ENCODE measurements at places on chromosomes 12 and 14. TPM values are rescaled to one million over a fixed set of nuclear protein-coding genes. Genes with fewer than 3 reads are reported as not detected.

Gene KERA
- not detected for total RNA-seq

Gene MYH6
- not detected for total RNA-seq

Gene SLC17A8
- total RNA-seq: not detected

Gene ARL1
- total RNA-seq: 54.0 TPM

Gene KRT83
- not detected for total RNA-seq

Gene ATG14
- total RNA-seq: 4.5 TPM

Gene SLC38A4
- 0.23 TPM for total RNA-seq

Gene SVOP
- total RNA-seq: not detected

Gene C3AR1
- 0.10 TPM for total RNA-seq

Gene SLC6A12
- total RNA-seq: not detected

Gene LALBA
- total RNA-seq: not detected

Gene SPTB
- 0.11 TPM for total RNA-seq

Gene GRIP1
- total RNA-seq: 0.85 TPM

Gene FLVCR2
- 3.7 TPM for total RNA-seq

Gene NID2
- 0.27 TPM for total RNA-seq

Gene RPS6KA5
- 4.6 TPM for total RNA-seq

Gene LAG3
- total RNA-seq: 5.2 TPM

Gene REC8
- total RNA-seq: 68.3 TPM

Gene KRT73
- total RNA-seq: not detected

Gene MANSC1
- total RNA-seq: 0.23 TPM

Gene PIWIL1
- total RNA-seq: not detected

Gene CPM
- total RNA-seq: 0.80 TPM

Gene XRCC3
- total RNA-seq: 44.8 TPM

All from GM12878 (cell line).